Activated naive CD8-positive, alpha-beta T cell treated with anti-CD3 and anti-CD28 coated beads, Interleukin-2, amount 50 U/mL, for 16 hours (primary cell): ENCODE measurements at places on chromosomes 11 and 22.

DNA sequence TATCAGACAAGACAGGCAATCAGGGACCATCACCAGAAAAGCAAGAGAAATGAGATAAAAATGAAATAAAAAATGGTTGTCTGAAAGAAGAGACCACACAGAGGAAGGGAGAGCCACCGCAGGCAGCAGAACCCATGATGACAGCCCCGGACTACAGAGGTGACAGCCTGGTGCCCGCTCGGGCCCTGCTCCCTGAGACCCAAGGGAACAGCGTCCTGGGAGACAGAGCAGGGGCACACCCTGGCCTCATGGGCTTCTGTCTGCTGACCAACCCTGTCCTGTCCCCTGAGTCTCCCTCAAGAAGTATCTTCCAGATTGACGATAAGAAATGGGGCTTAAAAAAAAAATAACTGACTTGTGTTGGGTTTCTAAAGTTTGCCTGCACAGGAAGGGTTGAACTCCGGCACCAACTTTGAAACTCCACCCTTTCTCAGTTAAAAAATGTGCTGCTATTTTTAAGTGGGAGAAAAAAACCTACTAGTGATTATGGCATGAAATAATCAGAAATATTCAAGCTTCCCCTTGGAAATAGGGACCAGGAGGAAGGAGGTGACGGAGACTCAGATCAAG lies 70.1 kb upstream of the TTLL12 start:
- DNase-seq: no peak

DNA sequence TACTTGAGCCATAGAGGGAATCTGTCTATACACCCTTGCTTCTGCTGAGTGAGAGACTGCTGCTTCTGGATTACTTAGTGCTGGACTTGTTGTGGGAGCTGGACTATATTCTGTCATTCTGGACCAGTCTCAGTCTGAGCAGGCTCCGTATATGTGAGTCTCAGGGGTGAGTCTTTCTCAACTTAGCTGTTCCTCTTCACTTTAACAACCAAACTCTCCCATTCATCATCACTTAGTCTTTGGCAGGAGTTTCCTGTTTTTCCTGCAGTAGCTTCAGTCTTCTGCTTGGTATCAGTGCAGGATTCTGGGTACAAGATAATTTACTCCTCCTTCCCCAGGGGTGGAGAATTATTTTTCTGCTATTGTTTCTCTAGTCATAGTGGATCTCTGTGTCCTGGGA lies 779.5 kb downstream of the METTL15 start:
- DNase-seq: no peak

DNA sequence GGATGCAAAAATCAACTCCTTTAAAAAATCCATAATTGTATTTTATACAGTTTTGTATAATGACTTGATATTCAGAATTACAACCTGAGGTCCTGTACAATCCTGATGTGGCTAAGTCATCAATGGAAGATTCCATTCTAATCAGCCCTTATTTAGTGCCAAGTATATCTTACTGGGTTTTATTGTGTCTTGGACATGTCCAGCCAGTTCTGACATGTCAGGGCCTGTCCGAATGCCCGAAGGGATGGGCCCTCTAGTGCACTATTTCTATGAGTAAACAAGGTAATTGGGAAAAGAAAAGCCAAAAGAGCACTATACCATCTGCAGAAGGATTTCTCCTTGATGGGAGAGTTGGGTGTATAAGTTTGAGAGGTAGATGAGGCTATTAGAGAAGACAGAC lies 412.9 kb downstream of the METTL15 start:
- DNase-seq: no peak

DNA sequence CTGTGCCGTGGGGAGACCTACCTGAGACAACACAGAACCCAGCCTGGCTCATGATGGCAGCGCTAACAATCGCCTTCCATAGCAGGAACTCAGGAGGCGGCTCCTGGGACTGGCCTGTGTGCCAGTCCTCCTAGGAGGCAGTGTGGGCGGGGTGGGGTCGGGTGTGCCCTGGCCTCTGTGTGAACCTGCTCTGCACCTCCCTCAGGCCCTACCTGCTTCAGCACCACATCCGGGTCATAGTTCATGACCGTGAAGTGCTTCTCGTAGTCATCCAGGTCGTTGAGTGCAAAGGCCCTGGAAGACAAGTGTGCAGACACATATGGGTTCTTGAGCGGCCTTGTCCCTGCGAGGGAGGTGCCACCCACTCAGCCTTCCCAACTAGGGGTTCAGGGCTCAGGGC lies 15.3 kb downstream of the TTLL12 start:
- no peak for DNase-seq

GRCh38 chr11:9691865-9692264 lies 28.0 kb downstream of the SWAP70 start:
- no peak for DNase-seq
